ENCODE measurements at places on chromosomes 7 and 10. TPM values are rescaled to one million over a fixed set of nuclear protein-coding genes. Genes with fewer than 3 reads are reported as not detected.

- DNase-seq = no peak
- no peaks in the 10 kb centered on the region for H3K27me3 ChIP-seq
- no peak overlapping the region for H3K4me3 ChIP-seq
- no peaks in the 10 kb centered on the region for H3K4me1 ChIP-seq
- H3K27ac ChIP-seq = no peak overlapping the region
- H3K36me3 ChIP-seq = no peaks in the 10 kb centered on the region
These were observed 131.7 kb upstream of the TNS3 start for GRCh38 chr7:47713595-47713994.

- H3K4me3 ChIP-seq = no peak overlapping the region
- no peaks in the 10 kb centered on the region for H3K27me3 ChIP-seq
- H3K36me3 ChIP-seq = 0 out of 2 replicates have a peak, but pooled peaks cover 5% of the 10 kb centered on the region
- H3K4me1 ChIP-seq = peaks cover 19% of the 10 kb centered on the region
These were observed 143.8 kb downstream of the TPST1 start for GRCh38 chr7:66348959-66349358.

DNA sequence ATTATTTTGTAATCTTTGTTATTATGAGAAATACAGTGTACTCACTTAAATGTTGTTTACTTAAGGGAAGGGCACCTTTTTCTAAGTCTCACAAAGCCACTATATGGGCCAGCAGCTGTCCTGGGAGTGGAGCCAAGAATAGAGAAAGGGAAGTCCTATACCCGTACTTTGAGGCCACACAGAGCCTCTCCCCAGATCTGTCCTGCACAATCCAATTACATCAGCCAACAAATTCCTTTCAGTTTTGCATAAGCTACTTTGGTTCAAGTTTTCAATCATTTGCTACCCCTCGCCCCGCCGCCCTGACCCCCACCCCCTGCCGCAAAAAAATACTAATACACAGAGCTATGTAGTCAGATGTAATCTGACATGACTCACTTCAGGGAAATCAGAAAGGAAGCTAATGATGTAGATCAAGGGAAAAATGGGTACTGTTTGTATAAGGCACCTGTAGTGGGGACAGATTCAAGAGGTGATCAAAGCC is 297.4 kb upstream of the NEBL start:
- no peak overlapping the region for H3K27ac ChIP-seq
- H3K36me3 ChIP-seq = no peaks in the 10 kb centered on the region
- no peaks in the 10 kb centered on the region for H3K27me3 ChIP-seq
- no peaks in the 10 kb centered on the region for H3K4me1 ChIP-seq

DNA sequence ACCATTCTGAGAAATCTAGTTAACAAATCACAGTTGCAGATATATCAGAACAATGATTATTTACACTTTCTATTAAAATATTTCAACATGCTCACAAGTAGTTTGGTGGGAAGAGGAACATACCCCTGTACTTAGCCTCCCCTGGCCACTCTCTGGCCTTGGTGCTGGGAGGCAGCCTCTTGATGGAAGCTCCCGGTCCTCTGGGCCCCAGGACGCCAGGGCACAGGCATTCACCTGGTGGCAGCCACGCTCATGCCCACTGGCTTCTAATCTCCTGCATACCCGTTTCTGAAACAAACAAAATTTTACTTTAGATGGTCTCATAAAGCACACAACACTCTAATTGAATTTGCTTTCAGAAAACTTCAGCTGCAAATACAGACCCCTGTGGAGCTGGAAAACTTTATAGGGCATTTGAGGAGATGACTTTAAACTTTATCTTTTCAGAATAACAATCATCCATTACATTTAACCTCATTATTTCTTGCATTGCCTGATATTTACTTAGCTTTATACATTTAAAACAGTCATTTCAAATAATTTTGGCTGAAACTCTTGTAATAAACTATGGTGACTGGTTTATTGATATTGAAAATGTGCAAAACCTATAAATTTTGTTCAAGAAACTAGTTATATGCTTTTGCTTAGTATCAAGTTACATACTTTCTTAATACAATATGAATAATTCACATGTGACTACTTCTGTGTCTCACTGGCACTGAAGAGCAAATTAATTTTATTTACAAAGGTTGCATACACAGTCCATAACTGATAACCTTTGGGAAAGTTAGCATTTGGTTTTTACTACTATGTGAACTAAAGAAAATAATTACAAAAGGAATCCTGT is 30.8 kb downstream of the C10orf143 start:
- no peaks in the 10 kb centered on the region for H3K27me3 ChIP-seq
- H3K4me3 ChIP-seq = no peak overlapping the region
- DNase-seq = no peak
- H3K4me1 ChIP-seq = no peaks in the 10 kb centered on the region
- H3K27ac ChIP-seq = no peak overlapping the region

- H3K27ac ChIP-seq = no peak overlapping the region
- H3K27me3 ChIP-seq = 0 out of 2 replicates have a peak, but pooled peaks cover 3% of the 10 kb centered on the region
- H3K4me3 ChIP-seq = no peak overlapping the region
- no peak for DNase-seq
These were observed 142.0 kb downstream of the CELF2 start for GRCh38 chr10:11159543-11160215.

DNA sequence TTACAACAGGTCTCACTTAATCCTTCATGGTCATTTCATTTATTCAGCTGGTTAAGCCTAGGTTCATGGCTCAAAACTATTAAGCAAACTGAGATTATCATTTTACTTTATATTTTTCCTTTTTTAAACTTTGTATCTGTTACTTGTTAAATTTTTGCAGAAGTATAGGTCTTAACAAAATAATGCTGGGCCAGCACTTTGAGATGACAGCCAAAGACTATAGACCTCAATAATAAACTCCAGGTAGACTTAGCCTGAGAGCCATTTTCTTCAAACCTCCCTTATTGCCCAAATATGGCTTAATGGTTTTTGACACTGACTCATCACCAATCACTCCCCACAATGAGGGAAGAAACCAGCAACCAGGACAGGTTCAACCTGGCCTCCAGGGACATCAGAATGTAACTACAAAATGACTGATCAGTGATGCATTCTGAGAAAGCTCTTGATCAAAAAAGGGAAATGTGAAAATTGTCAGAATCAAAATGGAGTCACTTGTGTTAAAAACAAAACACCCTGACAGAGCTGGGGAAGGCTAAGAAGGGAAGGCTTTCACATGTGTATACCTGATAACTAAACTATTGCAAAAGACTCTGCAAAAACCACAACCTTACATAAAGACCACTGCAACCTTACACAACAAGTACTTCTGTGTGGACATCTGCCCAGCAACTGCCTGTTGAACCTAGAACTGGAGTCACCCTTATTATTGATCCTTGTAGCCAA is 2.1 kb upstream of the CCDC126 start:
- DNase-seq = no peak
- H3K4me1 ChIP-seq = peaks cover 8% of the 10 kb centered on the region
- no peaks in the 10 kb centered on the region for H3K27me3 ChIP-seq
- H3K4me3 ChIP-seq = no peak overlapping the region
- no peak overlapping the region for H3K27ac ChIP-seq

- H3K27ac ChIP-seq = peak within 1 kb of the TSS; percentile 63
- H3K36me3 ChIP-seq = no peaks in the 10 kb centered on the region
- peaks cover 22% of the 10 kb centered on the region for H3K4me1 ChIP-seq
- peak; percentile 82 for DNase-seq
These were observed at the start of gene TMUB1 for GRCh38 chr7:151083071-151083823. TSS of gene TMUB1 (minus strand) at chr7:151083493. CDS start at chr7:151082563, 930 bp downstream.

DNA sequence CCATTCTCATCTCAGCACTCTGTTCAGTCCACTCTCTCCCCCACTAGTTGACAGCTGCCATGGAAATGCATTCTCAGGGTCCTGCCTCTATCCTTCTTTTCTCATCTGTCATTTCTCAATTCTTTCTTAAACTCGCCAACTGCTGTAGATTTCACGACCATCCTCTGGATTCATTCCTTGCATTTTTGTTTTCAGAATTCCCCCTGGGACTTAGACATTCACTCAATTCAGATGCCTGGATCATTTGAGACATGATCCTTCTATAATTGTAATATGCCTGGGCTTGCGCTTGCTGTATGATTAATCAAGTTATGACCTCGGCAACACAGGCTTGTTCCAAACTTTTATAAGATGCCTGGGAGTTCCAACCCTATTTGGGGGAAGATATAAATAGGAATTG is 104.5 kb downstream of the RAB11FIP2 start:
- H3K27me3 ChIP-seq = 0 out of 2 replicates have a peak, but pooled peaks cover 8% of the 10 kb centered on the region
- no peak for DNase-seq
- H3K4me3 ChIP-seq = no peak overlapping the region
- H3K36me3 ChIP-seq = no peaks in the 10 kb centered on the region
- H3K4me1 ChIP-seq = peaks cover 9% of the 10 kb centered on the region
- no peak overlapping the region for H3K27ac ChIP-seq

GRCh38 chr7:2624293-2624886 is 7.4 kb upstream of the TTYH3 start:
- H3K4me3 ChIP-seq = no peak overlapping the region
- H3K27ac ChIP-seq = peak overlapping the region; percentile 66
- H3K27me3 ChIP-seq = no peaks in the 10 kb centered on the region
- H3K4me1 ChIP-seq = peaks cover 15% of the 10 kb centered on the region

DNA sequence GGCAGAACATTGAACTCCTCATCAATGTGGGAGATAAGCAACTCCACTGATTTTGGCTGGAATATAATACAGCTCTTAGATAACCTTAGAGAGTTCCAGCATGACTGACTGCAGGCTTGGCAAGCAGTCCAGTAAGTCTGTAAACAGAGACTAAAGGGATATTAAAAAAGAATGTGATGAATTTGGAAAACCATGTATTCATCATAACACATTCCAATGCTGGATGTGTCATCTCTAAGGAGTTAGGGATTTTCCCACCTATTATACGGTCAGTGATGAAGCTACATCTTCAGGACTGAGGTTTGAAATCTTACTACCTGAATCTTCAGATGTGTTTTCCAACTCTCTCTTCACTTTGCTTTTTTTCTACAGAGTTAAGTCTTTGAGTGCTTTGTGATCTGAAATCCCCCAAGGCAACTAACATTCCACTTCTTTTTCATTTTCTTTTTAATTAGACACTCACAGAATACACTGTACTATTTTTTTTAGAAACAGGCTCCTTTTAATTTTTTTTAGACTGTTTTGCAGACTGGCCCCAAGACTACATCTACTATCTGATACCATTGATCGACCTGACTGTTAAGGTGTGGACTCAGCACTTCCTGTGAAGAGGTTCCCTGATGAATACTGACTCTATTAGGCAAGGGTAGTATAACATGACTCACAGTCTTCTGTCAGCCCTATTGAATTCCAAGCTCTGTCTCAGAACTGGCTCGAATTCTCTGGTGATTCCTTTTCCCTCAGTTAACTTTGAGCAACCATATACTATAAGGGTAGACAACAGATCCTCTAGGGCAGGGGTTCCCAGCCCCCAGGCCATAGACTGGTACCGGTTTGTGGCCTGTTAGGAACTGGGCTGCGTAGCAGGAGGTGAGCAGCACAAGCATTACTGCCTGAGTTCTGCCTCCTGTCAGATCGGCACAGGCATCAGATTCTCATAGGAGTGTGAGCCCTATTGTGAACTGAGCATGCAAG is 678.2 kb downstream of the GRM8 start:
- no peaks in the 10 kb centered on the region for H3K4me1 ChIP-seq
- DNase-seq = peak; percentile 10
- no peaks in the 10 kb centered on the region for H3K36me3 ChIP-seq
- H3K27me3 ChIP-seq = no peaks in the 10 kb centered on the region
- no peak overlapping the region for H3K27ac ChIP-seq

DNA sequence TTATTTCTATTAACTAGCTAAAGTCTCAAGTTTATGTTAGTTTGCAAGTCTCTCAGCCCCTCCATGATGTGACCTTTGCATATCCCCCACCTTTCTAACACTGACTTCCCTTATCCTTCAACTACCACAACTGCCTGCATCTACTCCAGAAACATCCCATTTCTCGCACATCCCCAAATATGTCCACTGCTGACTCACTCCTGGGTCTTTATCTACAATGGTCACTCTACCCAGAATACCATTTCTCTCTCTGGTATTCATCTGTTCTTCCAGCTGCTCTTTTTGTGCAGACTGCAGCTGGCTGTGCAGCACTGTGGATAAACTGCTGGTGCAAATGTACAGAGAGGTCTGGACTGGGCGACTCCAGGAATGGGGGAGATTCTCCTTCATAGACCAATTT is 32.7 kb upstream of the PRSS1 start:
- DNase-seq = no peak
- peaks cover 13% of the 10 kb centered on the region for H3K27me3 ChIP-seq
- no peak overlapping the region for H3K27ac ChIP-seq
- H3K4me3 ChIP-seq = no peak overlapping the region

GRCh38 chr10:33352175-33352574 is 17.7 kb upstream of the NRP1 start:
- peak; percentile 87 for DNase-seq
- no peak overlapping the region for H3K27ac ChIP-seq
- no peak overlapping the region for H3K4me3 ChIP-seq
- peaks cover 16% of the 10 kb centered on the region for H3K4me1 ChIP-seq
- H3K27me3 ChIP-seq = no peaks in the 10 kb centered on the region

GRCh38 chr10:97278491-97278989 is 13.9 kb downstream of the ARHGAP19 start:
- no peaks in the 10 kb centered on the region for H3K27me3 ChIP-seq
- peaks cover 19% of the 10 kb centered on the region for H3K4me1 ChIP-seq

GRCh38 chr10:131452926-131453720 is 141.6 kb upstream of the TCERG1L start:
- no peaks in the 10 kb centered on the region for H3K27me3 ChIP-seq

DNA sequence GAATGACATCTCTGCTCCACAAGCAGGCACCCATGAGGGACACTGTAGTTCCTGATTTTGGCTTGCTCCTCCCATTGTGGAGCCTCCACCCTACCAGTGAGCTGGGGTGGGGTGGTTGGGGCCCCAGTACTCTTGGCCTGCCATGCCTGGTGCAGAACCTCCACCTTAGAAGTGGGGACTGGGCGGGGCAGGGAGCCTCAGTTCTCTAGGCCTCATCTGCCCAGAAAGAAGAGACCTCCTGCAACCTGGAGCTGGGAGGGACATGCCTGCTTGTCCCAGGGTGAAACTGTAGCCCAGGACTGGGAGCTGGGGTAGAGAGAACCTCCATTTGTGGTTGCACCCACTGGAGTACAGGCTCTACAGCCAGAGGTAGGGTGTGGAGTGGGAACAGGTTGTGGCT is 14.4 kb downstream of the RAMP3 start:
- no peak overlapping the region for H3K4me3 ChIP-seq
- no peaks in the 10 kb centered on the region for H3K4me1 ChIP-seq
- no peak for DNase-seq
- H3K27ac ChIP-seq = no peak overlapping the region
- H3K36me3 ChIP-seq = no peaks in the 10 kb centered on the region
- peaks cover 10% of the 10 kb centered on the region for H3K27me3 ChIP-seq

- H3K27ac ChIP-seq = 0 out of 2 replicates have a peak overlapping the region, but pooled peaks have one; percentile 9
- no peaks in the 10 kb centered on the region for H3K27me3 ChIP-seq
- peak; percentile 48 for DNase-seq
- peaks cover 32% of the 10 kb centered on the region for H3K4me1 ChIP-seq
- H3K4me3 ChIP-seq = peak overlapping the region; percentile 16
- H3K36me3 ChIP-seq = no peaks in the 10 kb centered on the region
These were observed 27.4 kb upstream of the LOXL4 start for GRCh38 chr10:98295401-98295811.

GRCh38 chr7:78111386-78111785 is 312.8 kb downstream of the PHTF2 start:
- H3K4me1 ChIP-seq = no peaks in the 10 kb centered on the region
- no peak overlapping the region for H3K4me3 ChIP-seq
- H3K27ac ChIP-seq = no peak overlapping the region
- H3K36me3 ChIP-seq = no peaks in the 10 kb centered on the region
- H3K27me3 ChIP-seq = no peaks in the 10 kb centered on the region
- no peak for DNase-seq

The PLCE1 gene
- total RNA-seq = 2.9 TPM

The SNCG gene
- total RNA-seq = 1.8 TPM

The CASTOR2 gene
- total RNA-seq = 8.4 TPM

The EMX2 gene
- total RNA-seq = 13.4 TPM

The CH25H gene
- 34.9 TPM for total RNA-seq

The CPED1 gene
- 20.2 TPM for total RNA-seq

The NEUROD6 gene
- total RNA-seq = not detected

The HOXA2 gene
- total RNA-seq = not detected

The ZNF239 gene
- 6.3 TPM for total RNA-seq

The TDRD1 gene
- not detected for total RNA-seq

The GNGT1 gene
- not detected for total RNA-seq

The NPFFR1 gene
- not detected for total RNA-seq
